Urothelium cell line (cell line): ENCODE measurements at places on chromosomes 5 and 9.

GRCh38 chr9:70263421-70263820 is 4.6 kb downstream of the SMC5 start:
- no peak for DNase-seq

- DNase-seq: peak; percentile 62
These were observed at the start of gene GRK6 for GRCh38 chr5:177426566-177427210. TSS of gene GRK6 (plus strand) at chr5:177426676. CDS start at chr5:177426846, 170 bp downstream.

DNA sequence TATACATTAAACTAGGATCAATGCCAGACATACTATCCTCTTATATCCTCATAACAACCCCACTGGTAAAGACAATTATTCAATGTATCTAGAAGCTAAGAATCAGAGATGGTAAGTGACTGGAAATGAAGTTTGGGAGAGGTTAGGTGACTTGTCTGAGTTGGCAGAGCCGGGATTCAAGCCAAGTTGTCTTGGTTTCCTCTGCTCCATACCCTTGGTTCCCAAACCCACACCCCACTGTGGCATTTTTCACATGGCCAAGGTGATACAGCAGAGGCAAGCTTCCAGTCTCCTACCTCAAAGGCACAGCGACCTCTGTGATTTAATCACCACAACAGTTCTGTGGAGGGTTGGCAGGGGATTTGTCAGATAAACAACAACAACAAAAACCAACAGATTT is 34.7 kb upstream of the ADRB2 start:
- DNase-seq: no peak

DNA sequence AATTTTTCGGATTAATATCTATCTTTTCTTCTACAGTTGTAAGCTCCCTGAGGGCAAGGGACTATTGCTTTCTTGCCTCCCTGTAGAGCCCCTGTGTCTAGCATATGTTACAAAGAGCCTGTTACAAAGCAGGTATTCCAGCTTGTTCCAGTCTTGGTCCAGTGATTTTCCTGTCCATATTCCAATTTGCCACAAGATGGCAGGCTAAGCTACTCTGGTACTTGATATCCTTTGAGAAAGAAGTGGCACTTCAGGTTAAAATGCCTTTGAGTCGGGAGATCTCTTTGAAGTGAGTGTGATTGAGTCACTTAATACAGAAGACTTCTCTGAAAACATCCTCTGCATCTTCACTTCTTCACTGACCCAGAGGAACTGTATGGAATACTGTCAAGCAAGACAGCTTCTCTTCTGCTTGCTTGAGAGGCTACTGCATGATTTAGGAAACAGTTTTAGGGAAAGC is 24.5 kb downstream of the CAVIN4 start:
- peak; percentile 57 for DNase-seq

DNA sequence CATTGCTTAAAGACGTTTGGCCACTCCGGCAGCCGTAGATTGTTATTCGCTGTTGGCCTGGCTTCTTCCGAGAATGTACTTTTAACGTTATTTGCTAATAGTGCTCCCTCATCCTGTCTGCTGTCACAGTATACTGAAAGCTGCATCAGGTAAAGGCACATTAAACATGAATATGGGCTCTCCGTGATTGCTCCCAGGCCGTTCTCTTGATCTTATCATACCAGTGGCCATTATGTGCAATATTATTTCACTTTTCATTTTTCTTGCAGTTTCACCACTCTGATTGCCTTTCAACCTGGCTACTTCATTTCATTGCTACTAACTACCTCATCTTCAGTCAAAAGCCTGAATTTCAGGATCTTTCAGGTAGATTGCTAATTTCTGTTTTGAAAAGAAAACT is 34.0 kb downstream of the GLRX start:
- no peak for DNase-seq

DNA sequence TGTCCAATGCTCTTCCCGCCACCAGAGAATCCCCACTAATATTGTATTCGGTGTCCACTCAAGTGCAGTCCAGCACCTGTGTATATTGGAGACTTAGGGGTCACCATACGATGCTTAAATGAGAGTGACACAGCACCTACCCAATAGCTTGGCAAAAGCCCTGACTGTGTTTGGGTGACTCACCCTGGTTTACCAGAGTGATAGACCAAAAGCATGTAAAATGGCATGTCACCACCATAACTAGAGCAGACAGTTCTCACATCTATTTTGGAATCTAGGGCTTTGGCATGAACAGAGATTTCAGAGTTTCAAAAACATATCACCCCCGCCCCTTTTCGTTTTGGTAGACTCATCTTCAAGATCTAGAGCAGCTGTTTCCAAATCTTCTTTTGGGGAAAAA is 217.3 kb upstream of the RASEF start:
- DNase-seq: peak; percentile 20

- DNase-seq: no peak
These were observed 138.3 kb upstream of the DMAC1 start for GRCh38 chr9:7937761-7938491.

DNA sequence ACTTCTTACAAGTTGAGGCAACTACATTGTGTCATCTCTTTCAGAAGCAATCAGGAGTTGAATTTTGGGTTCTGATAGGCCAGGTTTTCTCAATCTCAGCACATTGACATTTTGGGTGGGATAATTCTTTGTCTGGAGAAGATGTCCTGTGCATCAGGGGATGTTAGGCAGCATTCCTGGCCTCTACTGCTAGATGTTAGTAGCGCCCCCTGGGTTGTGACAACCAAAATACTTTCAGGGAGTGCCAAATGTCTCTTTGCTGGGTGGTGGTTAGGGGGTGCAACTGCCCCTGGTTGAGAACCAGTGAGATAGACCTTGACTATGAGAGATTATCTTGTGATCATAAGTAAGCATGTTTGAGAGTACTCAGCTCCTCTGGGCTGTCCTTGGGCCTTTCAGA is 164.3 kb upstream of the KLF9 start:
- DNase-seq: no peak

DNA sequence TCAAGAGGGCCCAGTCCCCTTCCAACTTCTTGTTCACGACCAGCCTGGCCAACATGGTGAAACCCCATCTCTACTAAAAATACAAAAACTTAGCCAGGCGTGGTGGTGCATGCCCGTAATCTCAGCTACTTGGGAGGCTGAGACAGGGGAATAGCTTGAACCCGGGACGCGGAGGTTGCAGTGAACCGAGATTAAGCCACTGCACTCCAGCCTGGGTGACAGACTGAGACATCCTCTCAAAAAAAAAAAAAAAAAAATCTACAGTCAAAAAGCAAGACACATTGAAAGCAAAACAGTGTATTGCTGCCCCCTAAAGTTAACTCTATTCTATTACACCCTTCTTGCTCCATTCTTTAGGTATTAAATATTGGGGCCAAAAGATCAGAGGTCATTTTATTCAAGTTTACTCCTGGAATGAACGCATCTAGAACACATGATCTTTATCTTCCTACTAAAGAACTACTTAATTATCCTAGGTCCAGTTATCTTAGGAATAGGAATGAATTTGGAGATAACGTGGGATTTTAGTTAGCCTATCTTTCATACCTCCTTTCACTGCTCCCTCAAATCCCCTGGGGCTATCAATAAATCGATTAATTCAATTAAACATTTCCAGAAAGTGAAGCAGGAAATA is 2.4 kb downstream of the ATG12 start:
- DNase-seq: peak; percentile 37

DNA sequence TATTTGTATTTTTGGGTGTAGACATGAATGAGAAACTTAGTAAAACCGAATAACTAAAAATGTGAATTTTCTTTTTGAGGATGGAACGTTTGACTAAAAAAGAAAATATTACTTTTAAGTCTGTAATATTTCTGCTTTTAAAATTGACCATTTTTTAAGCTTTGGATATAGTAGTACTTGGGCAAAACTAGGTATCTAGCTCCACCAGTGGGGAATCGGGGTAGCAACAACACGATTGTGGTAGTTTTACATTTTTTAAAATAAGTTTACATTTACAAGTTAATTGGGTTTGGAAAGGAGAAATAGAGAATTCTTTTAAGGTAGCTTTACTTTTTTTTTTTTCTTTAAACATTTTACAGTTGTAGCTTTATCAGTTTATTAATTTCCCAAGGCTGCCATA is 154.4 kb downstream of the MAN2A1 start:
- no peak for DNase-seq

DNA sequence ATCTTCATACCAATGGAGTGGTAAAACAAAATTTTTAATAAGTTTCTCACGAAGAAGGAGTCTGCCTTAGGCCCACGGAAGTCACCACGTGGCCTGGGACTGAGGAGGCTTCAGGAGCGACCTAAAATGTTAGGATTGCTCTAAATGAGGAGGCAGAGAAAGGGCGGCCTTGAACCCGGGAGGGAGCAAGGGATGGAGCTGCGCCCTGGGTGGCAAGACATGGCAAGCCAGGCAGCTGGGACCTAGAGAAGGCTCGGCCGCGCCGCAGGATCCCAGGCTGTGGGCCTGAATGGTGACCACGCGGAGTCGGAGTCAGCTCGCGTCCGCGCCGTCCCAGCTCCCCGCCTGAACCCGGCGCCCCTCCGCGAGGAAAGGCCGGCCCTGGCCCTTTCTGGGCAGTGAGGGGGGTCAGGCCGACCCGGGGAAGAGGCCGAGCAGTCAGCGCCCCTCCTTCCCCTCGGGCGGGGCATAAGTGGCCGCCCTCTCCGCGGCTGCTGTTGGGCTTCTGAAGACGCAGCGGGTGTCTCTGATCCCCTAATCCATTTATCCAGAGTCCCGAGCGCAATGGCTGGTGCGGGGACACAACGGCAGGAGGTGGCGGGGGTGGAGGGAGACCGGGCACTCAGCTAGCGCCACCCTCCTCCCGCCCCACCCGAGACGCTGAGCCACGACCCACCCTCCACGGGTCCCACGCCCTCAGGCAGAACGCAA is 10.6 kb downstream of the IRX1 start:
- no peak for DNase-seq

- no peak for DNase-seq
These were observed 45.7 kb downstream of the FXN start for GRCh38 chr9:69081261-69081660.

GRCh38 chr5:158747816-158748432 is 351.8 kb downstream of the EBF1 start:
- no peak for DNase-seq

GRCh38 chr5:44860267-44860666 is 51.5 kb downstream of the MRPS30 start:
- DNase-seq: no peak

- no peak for DNase-seq
These were observed 46.4 kb downstream of the MCCC2 start for GRCh38 chr5:71633255-71634155.

- no peak for DNase-seq
These were observed 1723.9 kb upstream of the CDH6 start for GRCh38 chr5:29469581-29469980.

DNA sequence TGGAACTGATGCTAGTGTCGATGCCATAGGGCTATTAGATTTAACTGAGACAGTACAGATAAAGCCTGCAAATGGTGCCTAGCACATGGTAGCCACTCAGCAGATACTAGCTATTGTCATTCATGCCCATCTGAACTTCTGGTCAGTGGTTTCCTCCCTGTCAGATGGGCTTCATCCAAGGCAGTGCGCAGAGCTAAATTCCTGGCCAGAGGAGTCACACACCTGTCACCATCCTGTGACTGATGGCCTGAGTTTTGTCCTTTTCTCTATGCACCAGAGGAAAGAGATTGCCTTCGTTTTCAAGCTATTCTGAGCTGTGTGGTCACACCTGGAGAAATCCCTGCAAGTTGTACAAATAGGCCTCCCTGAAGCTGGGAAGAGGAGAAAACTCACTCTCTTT is 34.7 kb downstream of the MSX2 start:
- no peak for DNase-seq

DNA sequence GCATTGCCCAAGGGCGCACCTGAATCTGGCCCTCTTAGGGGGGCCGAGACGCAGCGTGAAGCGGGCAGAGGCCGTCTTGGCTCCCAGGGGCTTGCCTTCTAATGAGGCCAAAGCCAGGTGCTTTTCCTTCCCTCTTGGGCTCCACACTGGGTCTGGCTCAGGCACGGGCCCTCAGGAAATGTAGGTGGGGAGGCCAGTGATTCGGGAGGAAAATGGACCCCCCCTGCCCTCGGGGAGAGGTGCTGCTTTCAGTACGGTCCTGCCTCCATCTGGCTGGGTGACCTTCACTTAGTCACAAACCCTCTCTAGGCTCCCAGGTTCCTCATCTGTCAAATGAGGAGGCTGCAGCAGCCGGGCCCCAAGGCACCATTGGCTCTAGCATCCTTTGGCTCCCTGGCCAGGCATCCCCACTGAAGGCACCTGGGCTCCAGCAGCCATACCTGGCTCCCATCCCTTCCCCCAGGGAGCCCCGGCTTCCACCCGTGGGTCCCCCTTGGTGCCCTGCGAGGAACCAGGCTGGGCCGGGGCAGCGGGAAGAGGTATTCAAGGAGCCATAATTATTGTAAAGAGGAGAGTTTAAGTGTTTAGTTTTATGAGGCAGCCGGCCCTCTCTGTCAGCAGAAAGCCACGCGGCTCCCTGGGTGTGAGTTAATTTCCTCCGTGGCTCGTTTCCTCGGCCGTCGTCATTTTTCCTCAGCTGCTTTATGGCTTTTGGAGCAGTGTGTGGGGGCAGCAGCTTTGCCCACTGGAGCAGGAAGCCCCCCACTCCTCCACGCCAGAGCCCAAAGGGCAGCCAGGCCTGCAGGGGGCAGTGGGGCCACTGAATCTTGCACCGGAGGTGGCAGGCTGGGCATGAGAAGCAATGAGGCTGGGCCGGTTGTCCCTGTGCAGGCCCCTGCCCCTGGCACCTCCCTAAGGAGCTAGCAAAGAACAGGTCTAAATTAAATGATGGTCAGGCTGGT is 24.9 kb upstream of the UNC5A start:
- no peak for DNase-seq

DNA sequence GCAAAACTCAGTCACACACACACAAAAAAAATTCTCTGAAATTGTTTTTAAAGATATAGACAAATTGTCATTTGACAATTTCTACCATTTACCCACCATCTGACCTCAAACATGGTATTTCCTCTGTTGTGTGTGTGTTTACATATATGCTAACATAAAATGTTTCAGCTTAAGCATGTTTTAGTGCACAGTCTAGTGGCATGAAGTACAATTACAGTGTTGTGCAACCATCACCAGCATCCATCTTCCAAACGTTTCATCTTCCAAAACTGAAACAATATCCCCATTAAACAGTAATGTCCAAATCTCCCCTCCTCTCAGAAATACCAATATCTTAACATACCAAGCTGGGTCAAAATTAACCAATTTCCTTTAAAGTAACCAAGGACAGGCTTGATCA is 65.2 kb downstream of the MYO10 start:
- no peak for DNase-seq
